Psoas muscle (tissue), 8 donors: ENCODE measurements at places on chromosomes 4 and X. TPM values are rescaled to one million over a fixed set of nuclear protein-coding genes. Genes with fewer than 3 reads are reported as not detected.

EPHA5 gene
- not detected for total RNA-seq

SMIM43 gene
- not detected for total RNA-seq

UGT2B7 gene
- not detected for total RNA-seq

LAP3 gene
- total RNA-seq: 61.4 TPM

PRR32 gene
- 7.9 TPM for total RNA-seq

C4orf36 gene
- total RNA-seq: not detected

DMRTC1 gene
- not detected for total RNA-seq

S100P gene
- total RNA-seq: 0.34 TPM

FATE1 gene
- not detected for total RNA-seq

INTS12 gene
- total RNA-seq: 17.7 TPM

PABPC1L2B gene
- not detected for total RNA-seq

IDUA gene
- total RNA-seq: 5.1 TPM

TCEAL5 gene
- total RNA-seq: not detected

SPACA5 gene
- total RNA-seq: not detected

RPL9 gene
- total RNA-seq: 925 TPM

AKAP4 gene
- total RNA-seq: not detected

CLIC2 gene
- 6.2 TPM for total RNA-seq

SUPT20HL2 gene
- not detected for total RNA-seq

RAB9B gene
- total RNA-seq: 2.9 TPM

DHX15 gene
- total RNA-seq: 57.6 TPM

INPP4B gene
- total RNA-seq: 10.2 TPM

DCAF4L1 gene
- total RNA-seq: 0.75 TPM

TMEM35A gene
- total RNA-seq: 0.16 TPM

RNF175 gene
- total RNA-seq: not detected

PDLIM3 gene
- total RNA-seq: 2,718 TPM

SPARCL1 gene
- 267 TPM for total RNA-seq

STATH gene
- total RNA-seq: not detected

BMP3 gene
- not detected for total RNA-seq

CORIN gene
- total RNA-seq: 0.24 TPM

HTATSF1 gene
- 95.2 TPM for total RNA-seq

VCX3B gene
- not detected for total RNA-seq

HMGN5 gene
- 1.7 TPM for total RNA-seq

POF1B gene
- total RNA-seq: not detected

HTRA3 gene
- 26.4 TPM for total RNA-seq

CDKL2 gene
- not detected for total RNA-seq

TRIM75 gene
- total RNA-seq: not detected

TRAM1L1 gene
- total RNA-seq: not detected

NDUFA1 gene
- 194 TPM for total RNA-seq

SSX4B gene
- not detected for total RNA-seq

FOXR2 gene
- not detected for total RNA-seq

HSD17B13 gene
- 0.10 TPM for total RNA-seq

CLGN gene
- total RNA-seq: 0.39 TPM

VCX gene
- not detected for total RNA-seq

MAGEC2 gene
- total RNA-seq: not detected

ERVMER34-1 gene
- total RNA-seq: not detected

PGAM4 gene
- total RNA-seq: not detected

RAB33A gene
- total RNA-seq: 0.21 TPM

GLRB gene
- 2.4 TPM for total RNA-seq

REELD1 gene
- 0.46 TPM for total RNA-seq

PRDM5 gene
- 2.7 TPM for total RNA-seq

NR3C2 gene
- 8.9 TPM for total RNA-seq

TMEM47 gene
- total RNA-seq: 31.7 TPM

CT45A10 gene
- not detected for total RNA-seq
